ENCODE measurements at places on chromosomes 1 and 21.

DNA sequence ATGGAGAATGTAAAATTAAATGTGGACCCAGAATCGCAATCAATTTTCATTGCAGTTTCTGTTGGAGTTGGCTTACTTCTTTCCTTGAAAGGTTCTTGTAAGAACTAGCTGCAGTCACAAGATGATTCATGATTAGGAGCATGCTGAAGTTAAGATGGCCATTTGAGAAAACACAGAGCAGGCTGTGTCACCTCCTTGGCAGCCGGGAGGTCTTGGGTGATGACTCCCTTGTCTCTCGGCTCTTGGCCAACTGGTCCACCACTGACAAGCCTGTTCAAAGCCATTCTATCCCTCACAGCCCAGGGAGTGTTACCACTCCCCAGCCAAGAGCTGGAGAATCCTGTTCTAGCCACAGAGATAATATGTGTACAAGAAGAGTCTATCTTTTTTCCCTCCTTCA, 40.6 kb downstream of the OPTC start:
- DNase-seq: no peak

- DNase-seq: no peak
Observed at GRCh38 chr1:53380296-53380695, 52.4 kb upstream of the LRP8 start.

GRCh38 chr1:7470904-7471638, 300.0 kb upstream of the VAMP3 start:
- no peak for DNase-seq

- DNase-seq: no peak
Observed at GRCh38 chr21:29030909-29031308, 6.4 kb downstream of the USP16 start.

DNA sequence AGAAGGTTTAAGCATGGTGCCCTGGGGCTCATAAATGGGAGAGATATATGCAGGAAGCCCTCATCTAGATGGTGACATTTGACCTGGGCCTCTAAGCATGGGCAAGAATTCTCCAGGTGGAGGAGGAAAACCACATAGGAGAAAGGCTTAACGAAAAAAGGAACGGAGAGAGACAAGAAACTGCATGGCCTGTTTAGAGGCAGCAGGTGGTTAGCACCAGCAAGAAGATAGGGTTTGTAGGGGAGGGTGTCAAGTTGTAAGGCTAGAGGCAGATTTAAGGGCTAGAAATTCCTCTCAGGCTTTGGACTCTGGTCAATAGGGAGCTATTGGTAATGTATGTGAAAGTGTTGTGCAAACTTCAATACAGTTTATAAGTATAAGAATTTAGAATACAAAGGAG, 8.2 kb upstream of the MAPKAPK2 start:
- DNase-seq: no peak

GRCh38 chr1:43818691-43819090, 111.4 kb downstream of the ST3GAL3 start:
- DNase-seq: no peak
